ENCODE measurements at places on chromosomes 1 and 21.

- DNase-seq: no peak
Measured at GRCh38 chr1:186819126-186819525, 9.6 kb upstream of the PLA2G4A start.

DNA sequence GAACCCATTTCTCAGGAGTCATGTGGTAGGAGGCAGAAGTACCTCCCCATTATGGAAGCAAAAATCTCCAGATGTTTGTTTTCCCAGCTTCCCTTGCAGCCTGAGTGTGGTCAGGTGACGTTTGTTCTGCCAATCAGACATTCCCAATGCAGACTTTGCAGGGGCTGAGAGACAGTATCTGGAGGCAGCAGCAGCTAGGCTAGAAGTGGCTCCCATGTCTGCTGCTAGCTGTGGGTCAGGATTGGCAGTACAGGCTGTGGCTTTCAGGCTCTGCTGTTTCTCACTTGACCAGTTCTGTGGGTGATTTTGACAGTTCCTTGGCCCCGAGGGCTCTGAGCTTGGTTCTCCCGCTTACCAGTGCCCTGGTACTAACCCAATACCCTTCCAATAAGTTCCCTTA lies 58.6 kb upstream of the NBPF3 start:
- no peak for DNase-seq

- no peak for DNase-seq
Measured at GRCh38 chr1:209368864-209369598, 214.5 kb upstream of the CAMK1G start.

DNA sequence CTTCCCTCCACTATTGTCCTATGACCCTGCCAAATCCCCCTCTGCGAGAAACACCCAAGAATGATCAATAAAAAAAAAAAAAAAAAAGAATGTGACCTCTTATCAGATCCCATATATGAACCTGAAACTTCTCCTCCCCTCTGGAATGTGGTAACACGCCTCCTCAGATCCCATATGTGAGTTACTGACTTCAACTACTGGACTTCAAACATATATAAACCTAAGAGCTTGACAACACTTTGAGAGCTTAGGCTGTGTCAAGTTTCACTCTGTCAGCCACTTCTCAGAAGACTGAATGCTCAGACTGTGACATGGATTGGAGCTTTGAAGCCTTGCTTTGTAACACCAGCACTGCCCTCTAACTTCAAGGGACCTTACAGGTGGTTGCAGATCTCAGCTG lies 148.4 kb downstream of the COP1 start:
- DNase-seq: no peak

- DNase-seq: no peak
Measured at GRCh38 chr1:29237852-29238619, 1.7 kb downstream of the PTPRU start.

GRCh38 chr1:198056255-198056654 lies 100.5 kb upstream of the NEK7 start:
- DNase-seq: peak; percentile 39

DNA sequence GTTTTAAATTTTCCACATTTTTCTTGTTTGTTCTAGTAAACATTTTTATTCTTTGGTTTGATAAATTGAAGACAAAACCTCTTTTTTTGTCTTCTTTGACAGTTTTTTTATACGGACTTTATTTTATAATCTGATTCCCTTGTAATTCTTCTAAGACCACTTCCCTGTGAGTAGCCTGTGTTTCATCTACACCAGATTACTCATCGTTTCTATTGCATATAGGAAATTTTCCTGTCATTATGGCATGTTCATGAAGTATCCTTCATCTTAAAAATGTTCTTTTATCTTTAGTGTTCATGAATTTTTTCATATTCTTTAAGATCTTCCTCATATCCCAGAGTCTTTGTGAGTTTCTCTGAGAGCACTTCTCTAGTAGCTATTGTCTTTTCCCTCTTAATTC lies 109.8 kb downstream of the USP25 start:
- DNase-seq: no peak

GRCh38 chr1:203301331-203301668 lies 4.0 kb upstream of the BTG2 start:
- no peak for DNase-seq

- no peak for DNase-seq
Measured at GRCh38 chr1:56666112-56666608, 21.0 kb downstream of the PRKAA2 start.

DNA sequence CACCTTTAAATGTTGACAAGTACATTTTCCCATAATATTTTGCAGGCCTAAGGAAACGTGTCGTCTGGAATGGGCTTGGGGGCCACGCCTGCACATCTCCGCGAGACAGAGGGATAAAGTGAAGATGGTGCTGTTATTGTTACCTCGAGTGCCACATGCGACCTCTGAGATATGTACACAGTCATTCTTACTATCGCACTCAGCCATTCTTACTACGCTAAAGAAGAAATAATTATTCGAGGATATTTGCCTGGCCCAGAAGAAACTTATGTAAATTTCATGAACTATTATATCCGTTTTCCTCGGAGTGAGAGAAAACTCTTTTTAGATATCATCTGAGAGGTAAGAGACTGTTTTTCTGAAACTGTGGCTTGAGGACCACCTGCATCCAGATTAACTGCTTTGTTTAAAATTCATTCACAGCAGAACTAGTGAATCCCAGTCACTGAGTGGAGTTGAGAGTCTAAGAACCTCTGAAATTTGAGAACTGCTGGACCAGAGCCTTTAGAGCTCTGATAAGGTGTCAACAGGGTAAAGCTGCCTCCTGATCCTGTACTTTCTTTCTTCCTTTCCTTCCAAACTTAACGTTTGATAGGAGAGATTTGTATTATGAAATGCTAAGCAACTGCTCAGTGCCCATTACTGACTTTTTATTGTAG lies 811 bp downstream of the EXO1 start:
- no peak for DNase-seq

DNA sequence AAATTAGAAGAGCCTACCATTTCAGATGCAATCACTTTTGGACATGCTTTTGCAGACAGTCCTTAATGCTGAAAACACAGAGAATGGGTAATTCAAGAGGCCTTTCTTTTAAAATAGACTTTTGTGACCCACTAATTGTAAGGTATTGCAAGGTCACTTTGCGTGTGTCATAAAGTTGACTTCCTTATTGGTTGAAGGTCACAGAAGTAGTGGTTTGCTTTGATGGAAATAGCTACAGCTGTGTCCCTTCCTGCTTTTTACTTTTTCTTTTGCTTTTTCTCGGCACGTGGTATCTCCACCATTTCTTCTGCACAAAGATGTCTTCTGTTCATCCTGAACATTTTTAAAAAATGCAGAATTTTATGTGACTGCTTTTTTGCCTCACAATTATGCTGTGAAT lies 146.8 kb downstream of the DYRK1A start:
- no peak for DNase-seq

GRCh38 chr1:75092141-75092540 lies 42.0 kb upstream of the LHX8 start:
- no peak for DNase-seq

GRCh38 chr1:221239181-221239580 lies 359.9 kb downstream of the HLX start:
- no peak for DNase-seq

DNA sequence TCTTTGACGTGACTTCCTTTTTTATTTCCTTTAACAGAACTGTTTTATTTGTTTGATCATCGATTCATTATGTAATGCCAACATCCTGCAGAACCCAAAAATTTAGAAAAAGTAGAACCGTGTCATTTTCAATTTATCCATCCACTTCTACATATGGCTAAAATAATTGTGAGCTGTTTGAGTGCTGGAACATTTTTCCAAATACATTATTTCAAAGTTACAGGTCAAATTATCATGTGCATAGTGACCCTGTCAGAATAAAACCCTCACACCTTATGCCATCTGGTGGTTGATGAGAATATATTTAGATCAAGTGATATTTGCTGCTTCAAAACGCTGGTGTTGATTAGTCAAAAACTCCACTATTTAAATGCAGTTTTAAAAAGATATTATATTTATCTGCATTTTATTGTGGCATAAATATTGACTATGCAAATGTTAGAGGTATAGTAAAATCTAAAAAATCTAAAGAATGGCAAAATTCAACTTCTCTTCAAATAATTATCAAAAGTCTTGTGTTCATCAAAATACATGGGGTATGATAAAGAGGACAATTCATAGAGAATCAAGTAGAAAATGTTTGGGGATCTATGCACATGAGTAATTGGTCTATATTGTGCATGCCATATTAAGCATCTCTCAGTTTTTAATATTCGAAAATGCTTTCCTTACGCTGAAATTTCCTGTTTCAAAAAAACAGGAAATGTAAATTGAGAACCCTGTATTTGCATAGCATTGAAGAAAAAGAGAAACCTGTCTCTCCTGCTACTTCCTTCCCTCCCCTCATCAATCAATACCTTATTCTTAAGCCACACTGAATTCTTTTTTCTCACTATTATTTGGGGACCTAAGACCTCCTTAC lies 39.7 kb downstream of the UBE2U start:
- no peak for DNase-seq

- no peak for DNase-seq
Measured at GRCh38 chr1:197921235-197922069, 4.3 kb downstream of the LHX9 start.

GRCh38 chr1:44314452-44314851 lies 40.6 kb downstream of the ERI3 start:
- no peak for DNase-seq

DNA sequence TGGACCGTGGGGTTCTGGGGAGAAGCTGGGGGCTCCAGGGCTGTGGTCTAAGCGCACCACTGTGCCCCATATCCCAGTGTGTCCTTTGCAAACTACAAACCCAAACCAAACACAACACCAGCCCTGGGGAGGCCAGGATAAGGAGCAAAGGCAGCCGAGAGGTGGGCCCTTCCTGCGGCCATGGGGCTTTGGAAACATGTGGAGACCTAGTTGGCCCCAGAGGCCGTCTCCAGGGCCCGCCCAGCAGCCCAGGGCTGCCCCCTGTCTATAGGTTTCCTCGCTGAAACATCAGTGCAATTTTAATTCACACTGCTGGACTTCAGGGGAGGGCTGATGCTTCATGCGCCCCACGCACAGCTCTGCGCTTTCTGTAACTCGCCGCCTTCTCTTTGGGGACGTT lies 61.3 kb downstream of the PRDM16 start:
- no peak for DNase-seq

DNA sequence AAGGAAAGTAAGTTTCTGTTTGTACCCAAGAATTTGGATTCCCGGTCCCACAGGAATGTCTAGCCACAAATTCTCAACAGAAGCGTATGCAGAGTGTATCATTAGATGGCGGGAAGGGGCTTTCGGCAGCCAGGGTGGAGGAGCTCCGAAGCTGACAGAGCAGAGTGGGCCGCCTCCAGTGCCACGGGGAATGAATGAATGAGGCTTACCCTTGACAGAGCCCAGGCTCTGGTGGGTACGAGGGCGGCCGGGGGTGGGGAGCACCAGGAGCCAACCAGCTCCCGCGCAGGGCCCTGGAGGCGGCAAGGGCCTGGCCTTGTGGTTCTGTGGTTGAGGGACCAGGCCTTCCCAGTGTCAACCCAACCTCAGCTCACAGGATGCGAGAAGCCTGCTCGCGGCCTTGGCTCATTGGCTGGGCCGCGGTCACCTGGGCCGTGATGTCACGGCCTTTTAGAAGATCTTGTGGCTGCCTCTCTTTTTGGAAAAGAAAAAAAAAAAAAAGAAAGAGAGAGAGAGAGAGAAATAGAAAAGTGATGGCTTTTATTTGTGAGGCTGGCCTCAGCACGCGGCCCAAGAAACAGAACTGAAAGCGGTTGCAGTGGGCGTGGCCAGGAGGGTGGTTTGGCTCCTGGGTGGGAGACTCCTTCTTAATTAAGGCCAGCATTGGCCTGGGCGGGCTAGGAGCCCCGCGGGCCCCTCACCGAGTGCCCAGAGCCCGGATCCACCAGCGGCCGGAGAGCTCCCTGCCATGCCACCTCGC lies 34.9 kb upstream of the RUNX3 start:
- DNase-seq: peak; percentile 99

- no peak for DNase-seq
Measured at GRCh38 chr21:39908265-39908923, 41.2 kb downstream of the PCP4 start.

DNA sequence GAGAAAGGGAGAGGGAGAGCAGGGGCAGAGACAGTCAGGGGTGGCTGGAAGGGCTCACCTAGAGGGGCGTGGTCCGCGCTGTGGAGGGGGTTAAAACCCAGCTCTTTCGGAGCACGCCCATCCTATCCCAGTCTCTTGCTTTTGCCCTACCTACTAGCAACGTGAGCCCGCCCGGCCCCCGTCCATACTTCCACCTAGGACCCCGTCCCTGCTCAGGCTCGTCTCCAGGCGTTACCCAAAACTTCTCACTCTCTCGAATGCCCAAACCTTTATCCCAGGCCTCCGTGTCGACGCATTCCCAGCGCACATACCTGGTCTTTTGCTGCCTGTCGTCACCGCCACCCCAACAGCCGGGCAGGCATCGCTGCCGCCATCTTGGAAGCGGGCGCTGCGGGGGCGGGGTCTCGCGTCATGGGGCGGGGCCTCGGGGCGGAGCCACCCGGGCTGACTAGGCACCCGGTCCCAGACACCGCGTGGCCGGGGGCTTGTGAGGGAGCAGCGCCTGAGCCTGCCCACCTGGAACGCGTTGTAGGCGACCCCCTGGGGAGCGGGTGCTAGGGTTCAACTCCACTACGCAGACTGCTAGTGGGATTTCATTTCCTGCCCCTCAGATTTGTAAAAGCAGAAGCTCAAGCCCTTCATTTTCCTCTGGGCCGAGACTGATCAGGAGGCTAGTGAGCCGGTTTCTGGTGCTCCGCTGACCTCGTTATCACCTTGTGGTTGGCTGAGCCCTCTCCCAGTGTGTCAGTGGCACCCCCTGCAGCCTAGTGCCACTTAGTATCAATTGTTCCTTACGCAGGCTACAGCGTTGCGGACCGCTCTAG lies at the start of gene B4GALT3:
Gene B4GALT3 (minus strand): TSS at position 396 of the 824 bp plus-strand sequence. CDS start 1,447 bp downstream, outside the sequence.
- DNase-seq: peak; percentile 94

DNA sequence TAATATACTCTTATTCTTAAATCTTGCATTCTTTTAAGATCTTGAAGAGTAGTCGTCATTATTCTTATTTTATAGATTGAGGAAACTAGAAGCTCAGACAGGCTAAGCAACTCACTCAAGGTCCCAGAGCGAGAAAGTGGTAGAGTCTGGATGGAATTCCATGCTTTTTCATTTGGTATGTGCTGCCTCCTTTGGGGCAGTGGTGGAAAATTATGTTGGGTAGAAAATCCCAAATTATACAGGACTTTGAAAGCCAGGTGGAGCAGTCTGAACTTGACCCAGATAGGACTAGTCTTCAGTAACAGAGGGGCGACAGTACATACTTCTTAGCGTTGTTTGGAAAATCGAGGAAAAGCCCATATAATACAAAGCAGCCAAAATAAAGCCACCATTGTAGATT lies 205.6 kb downstream of the ATG4C start:
- no peak for DNase-seq

GRCh38 chr1:113147073-113147625 lies 74.2 kb downstream of the LRIG2 start:
- DNase-seq: no peak

- no peak for DNase-seq
Measured at GRCh38 chr1:23977854-23978191, 2.3 kb downstream of the SRSF10 start.

DNA sequence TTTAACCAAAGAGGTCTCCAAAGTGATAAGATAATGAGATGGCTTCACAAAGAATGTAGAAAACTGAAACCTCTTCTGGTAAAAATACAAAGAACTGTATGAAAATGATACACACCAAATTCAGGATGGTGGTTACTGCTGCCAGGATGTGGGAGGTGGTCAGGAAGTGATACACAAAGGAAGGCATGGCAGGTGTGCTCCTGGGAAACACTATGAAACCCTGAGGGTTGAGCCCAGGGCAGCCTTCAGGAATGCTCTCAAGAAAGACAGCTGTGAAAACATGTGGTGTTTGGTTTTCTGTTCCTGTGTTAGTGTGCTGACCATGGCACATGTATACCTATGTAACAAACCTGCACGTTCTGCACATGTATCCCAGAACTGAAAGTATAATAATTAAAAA lies 109.3 kb downstream of the NTNG1 start:
- DNase-seq: no peak

Measured in activated CD8-positive, alpha-beta T cell treated with anti-CD3 and anti-CD28 coated beads, Interleukin-2, amount 10 ng/mL, durations not matched to agents 7 days and 5 days (primary cell).